GM06990 (cell line): ENCODE measurements at places on chromosomes 12 and 14.

- peak; percentile 49 for DNase-seq
Measured at GRCh38 chr12:131783915-131784541, 44.2 kb upstream of the MMP17 start.

DNA sequence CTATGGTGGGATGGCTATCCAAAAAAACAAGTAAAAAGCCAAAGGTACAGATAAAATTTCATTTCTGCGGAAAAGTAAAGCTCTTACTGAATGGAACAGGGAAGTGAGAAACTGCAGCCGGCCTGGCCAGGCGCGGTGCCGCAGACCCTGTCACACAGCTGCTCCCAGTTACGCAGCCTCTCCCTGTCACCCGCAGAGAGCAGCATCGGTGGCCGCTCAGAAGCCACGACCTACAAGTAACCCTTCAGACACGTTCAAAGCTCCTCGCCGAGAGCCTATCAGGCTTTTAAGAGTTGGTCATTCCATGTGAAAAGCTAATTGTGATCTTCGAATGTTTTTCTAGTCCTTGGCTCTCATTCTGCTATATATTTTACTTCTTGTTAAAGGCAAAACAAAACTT lies 11.0 kb upstream of the ANKLE2 start:
- peak; percentile 83 for DNase-seq

DNA sequence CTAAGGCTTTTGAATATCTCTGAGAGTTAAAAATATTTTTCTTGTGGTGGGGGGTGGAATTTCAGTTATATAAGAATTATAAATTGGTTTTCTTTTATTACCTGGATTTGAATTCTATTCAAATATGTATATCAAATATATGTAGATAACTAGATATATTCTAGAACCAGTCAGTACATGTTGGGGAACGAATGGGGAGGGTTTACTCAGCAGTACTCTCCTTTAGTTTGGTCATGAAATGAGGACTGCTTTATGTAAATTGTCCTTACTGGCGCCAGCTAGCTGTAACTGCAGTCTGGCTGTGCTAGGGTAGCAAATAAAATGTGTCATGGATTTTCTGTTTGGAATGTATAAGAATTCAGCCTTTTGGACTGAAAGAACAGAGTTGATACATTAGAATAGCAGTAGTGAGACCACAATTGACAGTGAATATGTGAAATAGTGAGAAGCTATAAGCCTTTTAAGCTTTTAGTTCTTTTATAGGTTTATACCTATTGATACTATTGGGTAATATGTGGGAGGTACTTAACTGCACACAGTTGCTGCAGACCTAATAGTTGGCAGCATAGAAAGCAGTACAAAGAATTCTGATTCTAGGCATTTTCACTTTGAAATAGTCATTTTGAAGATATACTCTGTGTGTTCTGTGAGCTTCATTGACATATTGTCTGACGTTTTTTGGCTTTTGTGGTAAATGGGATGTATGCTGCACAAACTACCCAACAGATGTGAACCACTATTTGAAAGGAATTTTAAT lies 29.0 kb downstream of the ATF7IP start:
- DNase-seq = peak; percentile 49

DNA sequence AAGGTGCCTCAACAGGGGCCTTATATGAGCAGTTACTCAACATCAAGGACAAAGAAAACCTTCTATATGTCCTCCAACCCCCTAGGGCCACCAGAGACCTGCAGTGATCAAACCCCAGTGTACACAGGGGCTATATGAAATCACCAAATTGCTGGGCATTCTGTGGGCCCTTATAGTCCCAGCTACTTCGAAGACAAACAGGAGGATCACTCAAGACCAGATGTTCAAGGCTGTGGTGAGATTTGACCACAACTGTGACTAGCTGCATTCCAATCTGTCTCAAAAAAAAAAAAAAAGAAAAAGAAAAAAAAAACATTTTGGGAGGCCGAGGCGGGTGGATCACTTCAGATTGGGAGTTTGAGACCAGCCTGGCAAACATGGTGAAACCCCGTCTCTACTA lies 51.0 kb upstream of the PRB2 start:
- DNase-seq = no peak

- DNase-seq = no peak
Measured at GRCh38 chr14:29240066-29240465, 473.5 kb downstream of the FOXG1 start.

DNA sequence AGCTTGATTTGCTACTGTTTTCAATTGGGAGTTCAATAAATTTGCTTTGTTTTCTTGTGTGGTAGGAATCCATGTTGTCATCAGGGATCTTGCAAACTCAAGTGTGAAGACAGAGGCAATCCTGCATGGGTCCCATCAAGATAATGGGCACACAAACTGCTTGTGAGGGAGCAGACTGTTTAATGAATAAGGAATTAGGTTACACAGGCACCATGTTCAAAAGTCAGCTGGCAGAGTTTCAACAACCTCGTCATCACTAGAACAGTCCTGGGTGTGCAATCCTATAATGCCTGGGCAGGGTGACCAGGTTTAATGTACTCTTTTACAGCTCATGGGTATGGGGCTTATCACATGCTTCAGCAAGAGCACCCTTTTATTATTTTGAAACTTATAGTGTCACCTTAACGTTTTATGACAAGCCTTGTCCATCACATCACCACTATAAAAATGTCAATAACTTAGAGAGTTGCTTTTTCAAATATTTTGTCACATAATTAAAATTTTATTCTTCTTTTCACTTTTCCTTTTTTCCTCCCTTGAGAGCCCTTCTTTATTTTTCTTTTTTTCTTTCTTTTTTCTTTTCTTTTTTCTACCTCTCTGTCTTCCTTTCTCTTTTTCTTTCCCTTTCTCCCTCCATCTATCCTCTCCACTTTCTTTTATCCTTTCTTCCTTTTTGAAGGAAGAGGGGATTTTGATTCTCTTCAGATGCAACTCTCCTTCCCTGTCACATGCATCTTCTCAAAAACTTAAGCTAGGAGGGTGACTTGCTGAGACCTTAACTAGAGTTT lies 252.2 kb upstream of the ATP2B1 start:
- DNase-seq = no peak

DNA sequence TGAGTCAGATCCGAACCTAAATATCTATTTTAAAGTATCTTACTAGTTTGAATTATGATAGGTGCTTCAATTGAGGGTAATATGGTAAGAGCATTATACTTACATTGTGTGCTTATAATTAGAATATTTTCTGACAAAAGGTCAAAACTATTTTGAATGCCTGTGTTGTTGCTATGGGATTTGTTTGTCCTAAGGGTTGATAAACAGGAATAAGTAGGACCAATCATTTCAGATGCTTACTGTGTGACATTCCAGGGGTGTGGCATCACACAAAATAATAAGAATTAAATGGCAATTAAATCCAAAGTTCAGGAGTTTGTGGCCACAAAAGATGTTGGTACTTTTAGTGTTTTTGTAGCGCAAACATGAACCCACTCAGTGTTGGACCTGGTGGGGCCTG lies 256.2 kb upstream of the DDHD1 start:
- no peak for DNase-seq

DNA sequence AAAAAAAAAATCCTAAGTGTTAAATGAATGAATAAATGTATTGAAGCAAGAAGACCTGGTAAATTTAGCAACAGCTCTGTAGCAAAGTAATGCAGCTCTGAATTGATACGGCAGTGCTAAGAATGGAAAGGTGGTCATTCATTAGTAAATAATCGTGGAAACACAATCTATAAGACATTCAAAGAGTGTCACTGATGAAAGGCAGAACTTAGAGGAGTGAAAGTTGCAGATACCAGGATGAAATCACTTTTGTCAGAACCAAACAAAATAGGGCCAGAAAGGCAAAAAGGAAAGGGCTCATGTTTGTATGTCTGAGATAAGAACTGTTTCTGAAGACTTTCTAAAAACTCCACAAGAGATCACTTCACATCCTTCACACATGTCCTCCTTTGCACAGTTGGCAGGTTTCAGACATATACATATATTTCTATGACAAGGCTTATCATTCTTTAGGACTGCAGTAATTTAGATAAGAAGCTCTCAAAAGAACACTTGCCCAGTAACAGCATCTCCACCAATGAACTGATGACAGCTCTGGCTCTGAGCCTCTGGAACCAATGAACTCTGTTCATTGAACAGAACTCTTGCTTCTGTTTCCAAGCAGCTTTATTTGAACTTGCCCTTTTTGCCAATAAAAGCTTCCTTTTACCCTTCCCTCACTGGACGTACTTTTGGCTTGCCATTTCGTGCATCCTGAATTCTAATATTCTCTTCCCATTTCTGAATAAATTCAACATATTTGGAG lies 4.2 kb upstream of the LRR1 start:
- DNase-seq = no peak

DNA sequence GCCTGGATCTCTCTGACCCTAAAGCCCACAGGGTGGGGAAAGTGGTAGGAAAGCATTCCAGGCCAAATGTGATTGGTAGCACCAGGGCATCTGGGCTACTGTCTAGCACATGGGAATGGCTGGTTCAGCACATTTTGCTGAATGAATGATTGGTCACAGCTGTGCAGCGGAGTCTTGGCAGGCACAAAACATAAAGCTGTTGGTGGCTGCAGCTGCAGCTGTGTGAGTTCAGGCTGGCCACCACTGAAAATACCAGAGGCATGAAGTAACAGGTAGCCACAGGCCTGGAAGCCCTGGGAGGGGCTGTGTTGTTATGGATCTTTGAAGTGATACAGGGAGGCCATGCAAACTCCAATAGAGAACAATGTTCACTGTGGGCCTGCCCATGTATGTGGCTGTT lies 72.7 kb downstream of the MYRFL start:
- no peak for DNase-seq

GRCh38 chr14:51018521-51018920 lies 74.2 kb upstream of the PYGL start:
- no peak for DNase-seq

DNA sequence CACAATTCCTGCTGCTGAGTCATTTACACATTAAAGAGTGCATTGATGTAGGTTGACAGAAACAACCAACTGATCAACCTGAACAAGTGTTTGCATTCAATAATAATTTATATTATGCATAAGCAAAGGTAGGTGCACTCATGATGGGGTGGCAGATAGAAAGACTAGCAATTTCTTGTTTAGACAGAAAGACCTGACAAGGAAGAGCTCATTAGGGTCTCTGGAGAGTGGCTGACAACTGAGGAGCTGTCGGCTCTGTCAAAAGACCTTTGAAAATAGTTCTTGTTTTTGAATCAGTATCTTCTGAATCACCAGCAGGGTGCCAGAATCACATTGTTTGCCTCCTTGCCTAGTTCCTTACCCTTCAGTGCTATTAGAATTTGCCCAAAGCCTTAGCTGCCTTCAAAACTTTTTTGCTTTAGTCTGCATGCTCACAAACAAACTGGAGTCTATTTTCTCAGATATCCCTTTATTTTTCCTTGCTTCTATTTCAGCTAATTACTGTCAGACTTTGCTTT lies 234.7 kb downstream of the BTG1 start:
- DNase-seq = no peak

DNA sequence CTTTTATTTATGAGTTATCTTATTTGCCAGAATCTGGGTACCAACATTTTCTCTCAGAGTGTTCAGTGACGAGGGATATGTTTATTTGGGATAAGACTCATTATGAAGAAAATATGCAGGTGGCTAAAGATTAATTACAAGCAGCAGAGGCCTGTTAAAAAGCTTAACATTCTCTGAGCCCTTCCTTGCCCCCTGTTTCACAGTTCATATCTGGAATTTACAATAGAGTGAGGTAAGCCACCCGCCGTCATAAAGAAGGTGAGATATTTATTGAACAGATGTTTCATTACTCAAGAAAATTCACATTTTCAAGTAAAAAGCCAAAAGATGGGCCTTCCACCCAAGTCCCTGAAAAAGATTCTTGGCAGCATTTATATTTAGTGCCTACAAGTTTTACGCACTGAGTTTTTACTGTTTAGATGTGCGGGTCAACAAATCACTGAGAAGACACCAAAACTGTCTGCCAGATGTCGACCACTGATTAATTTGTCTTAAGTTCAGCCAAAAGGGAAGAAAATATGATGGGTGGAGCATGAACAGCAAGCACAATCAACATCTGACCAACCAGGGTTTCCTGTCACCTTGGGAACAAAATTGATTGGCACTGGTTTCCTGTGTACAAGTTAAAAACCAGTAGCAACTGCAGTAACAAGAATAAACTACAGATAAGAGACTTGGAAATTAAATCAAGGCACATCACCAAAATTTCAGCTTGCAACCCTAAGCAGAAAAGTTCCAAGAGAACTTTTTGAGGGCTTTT lies 85.5 kb upstream of the PTPRB start:
- DNase-seq = no peak

GRCh38 chr12:108832730-108833354 lies 24.5 kb downstream of the SSH1 start:
- no peak for DNase-seq

DNA sequence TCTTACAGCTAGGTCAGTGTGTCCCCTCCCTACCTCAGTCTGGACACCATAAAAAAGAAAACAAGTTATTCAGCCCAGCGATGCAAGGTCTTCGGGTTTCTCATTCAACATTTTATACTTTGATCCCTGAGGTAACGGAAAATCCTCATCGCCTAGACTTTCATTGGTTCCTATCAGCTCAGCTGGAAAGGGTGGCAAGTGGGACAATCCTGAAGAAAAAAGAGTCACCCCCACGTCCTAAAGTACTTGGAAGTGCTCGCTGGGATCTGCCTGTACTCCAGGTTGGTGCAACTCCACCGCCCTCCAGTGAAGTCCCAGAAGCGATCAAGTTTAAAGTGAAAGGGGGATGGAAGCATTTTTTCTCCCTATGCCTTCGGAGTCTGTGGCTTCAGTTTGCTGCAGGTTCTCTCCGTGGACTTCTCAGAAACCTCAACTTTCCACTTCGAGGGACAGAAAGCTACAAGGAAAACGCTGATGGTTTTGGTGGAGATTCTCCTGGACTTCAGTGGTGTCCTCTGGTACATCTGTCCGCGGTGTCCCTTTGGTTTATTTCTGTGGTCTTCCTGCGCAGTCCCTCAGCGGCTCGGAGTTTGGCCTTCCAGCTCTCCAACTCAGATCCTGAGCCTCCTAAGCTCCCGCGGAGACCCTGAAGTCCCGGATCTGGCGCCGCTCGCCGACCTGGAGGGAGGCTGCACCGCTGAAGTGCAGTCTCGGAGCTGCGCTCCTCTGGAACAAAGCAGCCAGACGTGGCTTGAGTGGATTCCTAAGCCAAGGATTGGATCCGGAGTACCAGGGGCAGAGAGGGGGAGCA lies 1.8 kb upstream of the LRFN5 start:
- no peak for DNase-seq

GRCh38 chr12:108850854-108851573 lies 6.4 kb downstream of the SSH1 start:
- peak; percentile 57 for DNase-seq

DNA sequence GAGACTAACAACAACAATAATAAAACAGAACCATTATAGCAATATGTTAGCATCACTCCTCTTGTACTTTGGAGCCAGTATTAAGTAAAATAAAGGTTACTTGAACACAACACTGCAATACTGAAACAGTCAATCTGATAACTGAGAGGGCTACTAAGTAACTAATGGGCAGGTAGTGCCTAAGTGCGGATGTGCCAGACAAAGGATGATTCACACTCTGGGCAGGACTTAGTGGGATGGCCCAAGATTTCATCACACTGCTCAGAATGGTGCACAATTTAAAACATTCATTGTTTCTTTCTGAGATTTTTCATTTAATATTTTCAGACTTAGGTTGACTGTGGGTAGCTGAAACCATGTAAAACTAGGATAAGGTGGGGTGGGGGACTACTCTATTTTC lies 131.9 kb upstream of the CAND1 start:
- DNase-seq = no peak

GRCh38 chr12:106645074-106645421 lies 62.2 kb downstream of the RFX4 start:
- no peak for DNase-seq
